Hematopoietic multipotent progenitor cell treated with erythropoietin and hydrocortisone succinate and interleukin-3 and kit ligand, for 8 days (in vitro differentiated cells): ENCODE measurements at places on chromosomes 3 and 15.

DNA sequence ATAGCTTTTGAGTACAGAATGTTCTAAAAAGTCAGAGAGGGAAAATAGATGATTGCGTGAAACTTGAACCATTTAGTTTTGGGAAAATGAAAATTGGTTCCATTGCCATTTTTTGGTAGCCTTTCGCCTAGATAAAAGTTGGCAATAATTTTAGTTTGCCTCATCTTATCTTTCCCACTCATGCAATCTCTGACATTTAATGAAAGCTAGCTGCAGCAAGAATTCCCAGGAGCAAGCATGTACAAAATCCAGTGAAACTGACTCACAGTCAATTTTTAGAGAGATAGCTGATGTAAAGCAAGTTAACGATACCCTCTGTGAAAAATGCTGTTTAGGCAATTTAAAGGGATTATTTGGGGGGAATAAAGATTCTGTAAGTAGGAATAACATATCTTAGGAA lies 797.4 kb downstream of the GRM7 start:
- no peak for DNase-seq

DNA sequence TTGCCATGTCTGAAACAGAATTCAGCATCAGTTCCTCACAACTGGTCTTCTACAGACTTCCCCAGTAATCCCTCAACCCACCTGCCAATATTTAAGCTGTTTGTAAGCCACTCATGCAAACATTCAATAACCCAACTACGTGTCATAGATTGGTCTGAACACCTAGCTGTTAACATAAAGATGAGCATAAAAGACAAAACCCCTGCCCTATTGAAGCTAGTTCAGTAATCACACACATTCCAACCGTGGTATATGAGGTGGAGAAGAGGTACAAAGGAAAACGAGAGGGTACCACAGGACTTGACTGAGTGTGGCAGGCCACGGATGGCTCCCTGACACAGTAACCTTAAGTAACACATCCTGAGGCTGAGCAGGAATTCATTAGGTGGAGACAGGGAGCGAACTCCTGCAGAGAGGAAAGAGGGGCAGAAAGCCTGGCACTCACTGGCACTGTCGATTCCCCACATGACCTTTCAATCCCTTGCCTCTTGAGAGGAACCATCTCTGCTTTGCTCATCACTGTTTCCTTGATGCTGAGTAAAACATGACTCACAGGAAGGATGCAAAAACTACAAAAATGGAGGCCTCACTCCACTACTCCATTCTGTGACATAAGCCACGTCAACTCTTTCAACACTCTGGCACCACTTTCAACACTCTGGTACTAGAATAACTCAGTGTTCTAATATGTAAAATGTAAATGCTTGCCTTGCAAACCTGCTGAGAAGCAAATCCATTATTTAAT lies 31.3 kb downstream of the RPN1 start:
- DNase-seq: no peak

DNA sequence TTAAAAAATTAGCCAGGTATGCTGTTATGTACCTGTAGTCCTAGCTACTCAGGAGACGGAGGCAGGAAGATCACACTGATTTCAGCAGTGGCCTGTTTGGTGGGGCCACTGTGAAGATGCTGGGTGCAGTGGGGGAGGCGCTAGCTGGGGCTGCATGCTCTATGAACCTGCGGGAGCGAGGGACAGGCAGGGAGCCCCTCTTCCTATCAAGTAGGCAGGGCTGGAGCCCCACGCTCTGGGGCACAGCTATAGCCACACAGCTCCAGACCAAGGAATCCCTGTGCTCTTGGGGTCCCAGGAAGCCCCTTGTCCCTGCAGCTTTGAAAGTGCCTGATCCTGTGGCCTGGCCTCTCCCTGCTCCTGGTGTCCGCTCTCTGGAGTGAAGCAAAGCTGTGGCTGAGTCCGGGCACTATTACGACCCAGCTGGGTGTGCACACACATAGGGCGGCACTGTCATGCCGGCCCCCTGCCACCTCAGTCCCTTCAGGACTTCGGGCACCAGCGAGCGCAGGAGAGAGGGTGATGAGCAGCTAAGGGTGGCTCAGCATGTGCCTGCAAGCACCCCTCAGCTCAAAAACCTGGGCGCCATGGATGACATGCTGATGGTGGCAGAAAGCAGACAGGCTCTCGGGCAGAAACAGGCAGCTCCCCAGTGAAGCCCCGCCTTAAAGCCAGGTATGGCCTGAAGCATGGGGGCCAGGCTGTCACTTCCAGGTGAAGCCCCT lies 262.6 kb downstream of the TBC1D5 start:
- DNase-seq: no peak

GRCh38 chr3:94735354-94735753 lies 672.5 kb downstream of the NSUN3 start:
- DNase-seq: no peak

DNA sequence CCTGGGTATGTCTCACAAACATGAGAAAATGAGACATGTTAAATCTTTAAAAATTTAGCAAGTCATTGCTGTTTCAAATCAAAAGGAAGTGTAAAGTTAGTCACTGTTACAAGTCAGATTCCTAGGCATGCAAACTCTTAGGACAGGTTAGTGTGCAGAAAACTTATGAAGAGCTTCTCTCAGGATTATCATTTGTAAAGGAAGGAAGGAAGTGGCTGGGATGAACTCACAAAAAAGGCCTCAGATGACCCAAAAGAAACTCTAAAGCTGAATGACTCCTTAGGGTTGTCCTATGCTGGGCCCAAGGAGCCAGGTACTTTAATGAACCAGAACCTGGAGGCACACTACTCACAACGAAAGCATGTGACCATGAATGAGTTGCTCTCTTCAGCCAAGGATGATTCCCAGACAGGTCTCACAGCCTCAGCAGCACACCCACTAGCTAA lies 25.0 kb downstream of the MSL2 start:
- DNase-seq: no peak
